ENCODE measurements at places on chromosomes 1 and 21.

GRCh38 chr1:189866606-189867005 lies 611.1 kb downstream of the BRINP3 start:
- DNase-seq: no peak

- no peak for DNase-seq
These were observed 109.5 kb downstream of the KCNK1 start for GRCh38 chr1:233723387-233723786.

GRCh38 chr1:193787061-193787460 lies 600.6 kb upstream of the B3GALT2 start:
- DNase-seq: no peak

GRCh38 chr1:218537122-218537913 lies 192.2 kb downstream of the TGFB2 start:
- no peak for DNase-seq

GRCh38 chr1:217370757-217371156 lies 260.1 kb downstream of the GPATCH2 start:
- DNase-seq: no peak

- DNase-seq: no peak
These were observed 10.3 kb downstream of the UTS2 start for GRCh38 chr1:7842517-7842916.

GRCh38 chr1:105337420-105337819 lies 1587.7 kb downstream of the AMY1C start:
- DNase-seq: no peak

GRCh38 chr1:212484701-212485570 lies 52.2 kb downstream of the NENF start:
- DNase-seq: no peak

- no peak for DNase-seq
These were observed 68.4 kb downstream of the AK5 start for GRCh38 chr1:77350012-77350770.

DNA sequence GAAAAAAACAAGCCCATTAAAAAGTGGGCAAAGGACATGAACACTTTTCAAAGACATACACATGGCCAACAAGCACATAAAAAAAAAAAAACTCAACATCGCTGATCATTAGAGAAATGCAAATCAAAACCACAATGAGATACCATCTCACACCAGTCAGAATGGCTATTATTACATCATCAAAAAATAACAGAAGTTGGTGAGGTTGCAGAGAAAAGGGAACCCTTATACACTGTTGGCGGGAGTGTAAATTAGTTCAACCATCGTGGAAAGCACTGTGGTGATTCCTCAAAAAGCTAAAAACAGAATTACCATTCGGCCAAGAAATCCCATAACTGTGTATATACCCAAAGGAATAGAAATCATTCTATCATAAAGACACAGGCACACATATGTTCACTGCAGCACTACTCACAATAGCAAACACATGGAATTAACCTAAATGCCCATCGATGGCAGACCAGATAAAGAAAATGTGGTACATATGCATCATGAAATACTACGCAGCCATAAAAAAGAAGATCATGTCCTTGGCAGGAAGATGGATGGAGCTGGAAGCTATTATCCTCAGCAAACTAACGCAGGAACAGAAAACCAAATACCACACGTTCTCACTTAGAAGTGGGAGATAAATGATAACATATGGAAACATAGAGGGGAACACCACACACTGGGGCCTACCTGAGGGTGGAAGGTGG lies 70.1 kb downstream of the INTS7 start:
- no peak for DNase-seq

DNA sequence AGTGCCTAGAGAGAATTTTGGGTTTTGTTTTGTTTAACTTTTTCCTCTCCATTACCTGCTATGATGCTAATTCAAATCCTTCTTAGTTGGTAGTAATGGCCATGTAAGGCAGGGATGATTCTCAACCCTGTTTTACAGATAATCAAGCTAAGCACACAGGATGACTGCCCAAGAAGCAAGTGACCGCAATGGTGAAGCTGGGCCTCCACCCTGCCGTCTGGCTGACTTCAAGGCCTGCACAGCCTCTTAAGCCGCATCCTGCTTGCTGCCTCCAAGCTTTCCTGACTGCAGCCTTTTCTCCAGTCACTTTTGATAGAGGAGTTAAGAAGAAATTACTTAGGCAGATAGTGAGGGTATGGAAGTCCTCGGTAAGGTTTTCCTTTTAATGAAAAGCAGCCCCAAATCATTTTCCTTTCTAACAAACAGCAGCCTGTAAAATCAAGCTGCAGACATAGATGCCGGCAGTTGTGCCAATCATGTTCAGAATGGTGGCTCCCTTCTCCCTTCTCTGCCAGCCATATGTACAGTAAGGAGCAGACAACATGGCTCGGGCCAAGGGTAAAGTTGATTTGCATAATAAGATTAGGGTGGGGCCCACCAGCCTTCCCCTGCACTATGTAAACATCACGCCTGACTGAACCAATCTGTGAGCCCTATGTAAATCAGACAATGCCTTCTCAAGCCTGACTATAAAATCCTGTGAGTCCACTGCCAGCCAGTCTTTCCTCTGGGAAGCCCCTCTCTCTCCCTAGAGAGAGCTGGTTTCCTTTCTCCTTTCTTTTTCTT lies 8.8 kb upstream of the CTBS start:
- DNase-seq: no peak

DNA sequence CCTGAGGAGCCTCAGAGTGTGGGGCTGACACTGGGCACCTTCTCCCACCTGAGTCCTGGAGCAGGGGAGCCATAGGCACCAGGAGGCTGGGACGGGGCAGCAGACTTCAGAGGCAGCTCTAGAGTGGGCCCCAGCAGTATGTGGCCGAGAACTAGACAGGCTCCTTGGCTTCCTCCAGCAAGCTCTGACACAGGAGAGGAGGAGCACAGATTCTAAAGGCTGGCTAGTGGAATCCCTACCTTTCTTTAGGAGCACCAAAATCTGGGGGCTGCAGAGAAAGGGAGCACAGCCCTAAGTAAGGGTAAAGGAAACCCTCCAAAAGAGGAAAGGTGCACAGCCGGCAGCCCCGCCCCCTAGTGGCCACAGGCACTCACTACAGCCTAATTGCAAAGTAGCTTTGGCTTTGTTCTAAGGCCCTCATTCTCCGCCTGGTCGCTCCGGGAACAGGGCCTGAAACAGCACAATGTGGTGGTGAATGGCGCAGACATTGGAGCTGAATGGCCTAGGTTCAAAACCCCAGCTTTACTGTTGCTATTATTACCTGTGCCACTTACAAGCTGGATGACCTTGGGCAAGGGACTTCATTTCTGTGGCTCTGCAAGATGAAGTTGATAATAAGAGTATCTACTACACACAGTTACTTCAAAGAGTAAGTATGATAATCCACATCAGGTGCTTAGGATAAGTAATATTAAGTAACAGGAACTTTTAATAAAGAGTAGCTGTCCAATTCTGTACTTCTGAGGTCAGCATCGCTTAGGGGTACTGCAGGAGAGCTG lies 8.8 kb upstream of the GUCA2A start:
- DNase-seq: peak; percentile 71

DNA sequence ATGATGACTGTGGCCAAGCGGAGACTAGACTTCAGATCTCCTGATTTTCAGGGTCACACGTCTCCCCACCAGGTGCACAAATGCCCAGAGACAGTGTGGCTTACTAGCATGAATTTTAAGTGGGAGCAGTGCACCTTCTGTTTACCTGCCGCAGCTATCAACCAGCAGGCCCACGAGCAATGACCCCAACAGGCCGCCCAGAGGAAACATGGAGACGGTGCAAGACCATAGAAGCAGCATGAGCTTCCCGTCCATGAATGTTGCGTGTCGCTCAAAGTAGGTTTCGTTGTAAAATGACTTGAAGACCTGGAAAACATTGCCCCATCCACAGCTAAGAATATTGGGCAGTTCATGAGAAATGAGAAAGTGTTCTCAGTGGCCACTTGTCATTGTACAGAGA lies 3.5 kb downstream of the SLC2A7 start:
- DNase-seq: no peak

GRCh38 chr1:166297993-166298392 lies 131.2 kb upstream of the FAM78B start:
- no peak for DNase-seq

All from activated gamma-delta T cell treated with Interleukin-2 at 50 U/mL for 16 hours (primary cell).